ENCODE measurements at places on chromosomes 16 and 17.

DNA sequence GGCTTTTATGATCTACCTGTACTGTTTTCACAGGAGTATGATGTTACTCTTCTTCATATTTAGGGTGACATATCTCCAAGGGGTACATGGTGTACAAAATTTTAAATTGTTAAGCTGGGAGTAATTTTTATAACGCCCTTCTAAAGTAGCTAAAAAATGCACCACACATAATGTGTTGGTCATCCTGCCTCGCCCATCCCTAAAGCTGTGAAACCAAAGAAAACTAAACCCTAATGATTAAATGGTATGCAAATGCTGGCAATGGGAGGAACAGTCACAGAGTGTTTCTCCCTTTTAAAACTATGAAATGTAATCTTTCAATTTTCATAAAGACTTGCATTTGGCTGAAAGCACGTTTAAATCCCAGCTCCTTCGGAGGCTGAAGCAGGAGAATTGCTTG, 2.0 kb upstream of the KRT24 start:
- no peak for DNase-seq

GRCh38 chr17:82593590-82594087, 54.6 kb downstream of the WDR45B start:
- DNase-seq, result no peak

DNA sequence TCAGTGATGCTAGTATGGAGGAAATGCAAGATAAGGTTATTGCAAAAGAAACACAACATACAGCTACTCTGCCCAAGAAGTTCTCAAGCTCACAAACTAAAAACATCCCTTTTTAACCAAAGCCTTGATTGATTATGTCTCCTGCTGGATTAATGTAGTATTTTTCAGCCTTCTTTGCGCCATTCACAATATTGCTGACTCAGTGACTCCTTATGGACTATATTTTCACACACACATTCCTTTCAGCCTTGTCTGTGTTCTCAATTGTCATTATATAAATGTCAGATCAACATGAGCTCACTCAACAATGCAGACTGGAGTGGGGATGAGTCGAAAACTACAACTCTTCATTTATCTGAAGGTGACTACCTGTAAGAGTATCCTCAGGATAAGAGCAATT, 579.3 kb upstream of the CDH8 start:
- DNase-seq, result no peak

DNA sequence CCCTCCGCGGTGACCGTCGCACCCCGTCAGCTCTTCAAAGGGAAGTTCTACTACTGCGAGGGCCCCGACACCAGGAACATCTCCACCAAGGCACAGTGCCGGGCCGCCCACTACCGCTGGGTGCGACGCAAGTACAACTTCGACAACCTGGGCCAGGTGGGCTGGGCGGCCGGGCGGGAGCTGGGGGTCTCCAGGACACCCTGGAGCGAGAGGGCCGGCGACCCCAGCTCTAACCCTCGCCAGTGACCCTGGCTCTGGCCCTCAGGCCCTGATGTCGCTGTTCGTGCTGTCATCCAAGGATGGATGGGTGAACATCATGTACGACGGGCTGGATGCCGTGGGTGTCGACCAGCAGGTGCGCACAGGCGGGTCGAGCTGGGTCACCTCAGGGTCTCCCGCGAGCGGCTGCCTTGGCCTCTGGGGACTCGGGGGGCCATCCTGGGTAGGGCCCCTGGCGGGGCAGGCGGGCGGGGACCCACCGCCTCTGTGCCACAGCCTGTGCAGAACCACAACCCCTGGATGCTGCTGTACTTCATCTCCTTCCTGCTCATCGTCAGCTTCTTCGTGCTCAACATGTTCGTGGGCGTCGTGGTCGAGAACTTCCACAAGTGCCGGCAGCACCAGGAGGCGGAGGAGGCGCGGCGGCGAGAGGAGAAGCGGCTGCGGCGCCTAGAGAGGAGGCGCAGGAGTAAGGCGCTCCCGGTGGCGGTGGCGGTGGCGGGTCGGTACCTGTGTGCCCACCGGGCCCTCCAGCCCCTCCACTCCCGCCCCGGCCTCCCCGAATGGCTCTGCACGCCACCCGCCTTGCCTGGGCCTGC, 13.4 kb downstream of the TPSG1 start:
- no peak for DNase-seq

DNA sequence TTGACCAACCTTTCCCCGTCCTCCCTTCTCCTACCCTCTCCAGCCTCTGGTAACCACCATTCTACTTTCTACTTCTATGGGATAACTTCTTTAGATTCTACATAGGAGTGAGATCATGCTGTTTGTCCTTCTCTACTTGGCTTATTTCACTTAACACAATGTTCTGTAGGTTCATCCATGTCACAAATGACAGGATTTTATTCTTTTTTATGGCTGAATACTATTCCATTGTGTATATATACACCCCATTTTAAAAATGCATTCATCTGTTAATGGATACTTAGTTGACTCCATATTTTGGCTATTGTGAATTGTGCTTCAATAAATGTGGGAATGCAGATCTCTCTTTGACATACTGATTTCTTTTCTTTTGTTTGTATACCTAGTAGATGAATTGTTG, 115.0 kb downstream of the RAB11FIP4 start:
- no peak for DNase-seq
